NCI-H1092 (cell line): ENCODE measurements at places on chromosomes 5 and 9.

DNA sequence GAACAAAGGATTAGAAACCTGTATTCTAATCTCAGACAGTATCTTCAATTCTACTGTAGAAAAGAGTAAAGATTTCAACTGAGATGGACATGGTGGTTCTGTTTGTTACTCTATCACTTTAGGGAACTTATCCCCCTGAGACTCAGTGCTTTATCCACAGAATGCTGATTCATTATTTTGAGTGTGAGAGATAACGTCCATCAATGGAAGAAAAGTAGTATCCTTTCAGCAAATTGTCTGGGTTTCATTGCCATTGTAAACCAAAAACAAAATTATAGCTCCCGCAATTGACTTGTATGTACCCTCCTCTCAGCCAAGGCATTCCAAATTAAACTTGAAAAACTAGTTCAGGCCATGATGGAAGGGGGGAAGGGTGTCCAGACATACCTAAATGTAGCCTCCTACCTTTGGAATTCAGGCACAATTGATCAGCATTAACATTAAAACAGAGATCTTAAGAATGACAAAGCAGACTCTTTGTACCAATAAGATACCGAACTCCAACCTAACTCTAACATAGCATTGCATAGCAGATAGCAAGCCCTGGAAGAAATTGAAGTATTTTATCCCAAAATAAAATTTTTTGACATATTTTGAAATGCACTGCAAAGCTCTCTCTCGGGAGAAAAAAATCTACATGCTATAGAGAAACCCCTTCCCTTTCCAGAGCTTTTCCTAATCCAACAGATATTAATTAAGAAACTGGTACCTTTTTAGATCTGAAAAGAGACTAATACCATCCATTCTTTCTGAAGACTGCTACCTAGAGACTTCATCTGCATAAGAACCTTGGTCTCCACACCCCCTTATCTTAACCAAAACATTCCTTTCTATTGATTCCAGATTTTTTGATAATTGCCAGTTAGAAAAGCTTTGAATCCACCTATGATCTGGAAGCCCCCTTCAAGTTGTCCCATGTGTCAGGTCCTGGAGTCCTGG is 1055.7 kb downstream of the PTPRD start:
- DNase-seq: no peak

DNA sequence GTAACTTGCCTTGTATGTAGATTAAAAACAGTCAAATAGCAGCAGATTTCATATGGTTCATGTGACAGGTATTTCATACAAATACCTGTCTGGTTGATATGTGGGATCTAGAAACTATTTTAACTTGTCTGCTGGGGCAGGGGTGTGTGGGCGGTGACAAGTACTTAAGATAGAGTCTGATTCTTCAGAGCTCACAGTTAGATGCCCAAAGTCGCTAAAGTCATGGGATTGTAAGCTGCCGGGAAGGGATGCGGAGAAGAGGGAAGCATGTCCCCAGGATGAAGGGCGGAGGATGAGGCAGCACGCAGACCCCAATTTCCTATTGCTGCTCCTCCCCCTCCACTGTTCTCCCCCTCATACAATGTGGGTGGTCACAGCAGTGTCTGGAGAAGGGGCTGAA is 13.3 kb downstream of the ANXA6 start:
- no peak for DNase-seq

- no peak for DNase-seq
Observed at GRCh38 chr5:139407517-139407916, 3.6 kb upstream of the SPATA24 start.

DNA sequence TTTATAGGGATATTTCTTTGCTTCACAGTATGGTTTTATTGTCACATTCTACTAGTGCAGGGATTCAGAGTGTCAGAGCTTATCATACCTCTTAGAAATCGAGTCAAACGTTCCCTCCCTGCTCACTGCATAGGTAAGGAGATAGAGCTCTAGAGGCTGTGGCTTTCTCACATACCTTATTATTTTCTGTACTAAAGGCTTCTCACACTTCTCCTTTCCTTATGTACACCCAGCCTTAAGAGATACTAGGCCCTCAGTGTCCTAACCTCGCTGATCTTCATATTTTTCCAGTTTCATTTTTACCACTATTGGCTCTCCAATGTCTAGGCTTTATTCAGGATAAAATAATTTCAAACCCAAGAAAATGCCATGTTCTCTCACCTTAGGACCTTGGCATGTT is 297.3 kb upstream of the RIOK2 start:
- DNase-seq: no peak

GRCh38 chr5:136079195-136079985 is 50.6 kb downstream of the TGFBI start:
- DNase-seq: no peak

DNA sequence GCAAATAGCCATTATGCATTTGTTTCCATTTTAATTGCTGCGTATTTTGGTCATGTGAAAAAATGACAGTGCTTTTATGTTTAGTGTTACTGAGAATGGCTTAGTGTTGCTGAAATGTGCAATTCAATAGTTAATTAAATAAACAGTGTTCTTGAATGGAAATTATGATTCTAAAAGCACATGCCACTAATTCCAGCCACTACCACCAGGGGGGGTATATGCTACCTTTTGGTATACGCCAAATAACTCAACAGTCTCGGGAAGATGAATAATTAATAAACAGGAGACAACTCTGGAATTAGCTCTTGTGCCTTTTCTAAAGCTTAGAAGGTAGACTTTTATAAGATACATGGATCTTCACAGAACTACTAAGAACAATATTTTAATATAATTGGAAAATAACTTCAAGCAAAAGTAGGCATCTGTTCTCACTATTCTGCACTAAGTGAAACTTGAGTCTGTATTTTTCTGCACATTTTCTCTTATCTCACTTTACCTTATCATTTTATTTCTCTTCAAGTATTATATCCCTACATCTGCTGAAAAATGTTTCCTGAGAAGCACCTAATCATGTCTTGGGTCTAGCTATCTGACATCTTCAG is 83.5 kb upstream of the MINAR2 start:
- no peak for DNase-seq

DNA sequence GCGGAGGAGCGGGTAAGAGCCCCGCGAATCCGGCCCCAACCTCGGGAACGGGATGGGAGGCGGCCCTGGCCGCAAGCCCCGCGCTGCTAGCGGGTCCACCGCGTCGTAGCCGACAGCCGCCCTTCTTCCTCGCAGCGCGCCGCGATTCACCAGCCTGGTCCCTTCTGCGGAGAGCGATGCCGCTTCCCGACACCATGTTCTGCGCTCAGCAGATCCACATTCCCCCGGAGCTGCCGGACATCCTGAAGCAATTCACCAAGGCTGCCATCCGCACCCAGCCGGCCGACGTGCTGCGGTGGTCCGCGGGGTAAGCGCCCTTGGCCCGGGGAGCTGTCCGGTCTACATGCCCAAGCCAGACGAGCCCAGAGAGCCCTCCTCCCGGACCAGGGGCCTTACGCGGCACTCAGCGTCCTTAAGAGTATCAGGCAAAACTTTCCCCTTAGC is 335 bp downstream of the ROPN1L start:
- no peak for DNase-seq

- no peak for DNase-seq
Observed at GRCh38 chr9:124813041-124813440, 36.1 kb downstream of the OLFML2A start.

- no peak for DNase-seq
Observed at GRCh38 chr5:157455057-157455456, 5.0 kb upstream of the NIPAL4 start.

DNA sequence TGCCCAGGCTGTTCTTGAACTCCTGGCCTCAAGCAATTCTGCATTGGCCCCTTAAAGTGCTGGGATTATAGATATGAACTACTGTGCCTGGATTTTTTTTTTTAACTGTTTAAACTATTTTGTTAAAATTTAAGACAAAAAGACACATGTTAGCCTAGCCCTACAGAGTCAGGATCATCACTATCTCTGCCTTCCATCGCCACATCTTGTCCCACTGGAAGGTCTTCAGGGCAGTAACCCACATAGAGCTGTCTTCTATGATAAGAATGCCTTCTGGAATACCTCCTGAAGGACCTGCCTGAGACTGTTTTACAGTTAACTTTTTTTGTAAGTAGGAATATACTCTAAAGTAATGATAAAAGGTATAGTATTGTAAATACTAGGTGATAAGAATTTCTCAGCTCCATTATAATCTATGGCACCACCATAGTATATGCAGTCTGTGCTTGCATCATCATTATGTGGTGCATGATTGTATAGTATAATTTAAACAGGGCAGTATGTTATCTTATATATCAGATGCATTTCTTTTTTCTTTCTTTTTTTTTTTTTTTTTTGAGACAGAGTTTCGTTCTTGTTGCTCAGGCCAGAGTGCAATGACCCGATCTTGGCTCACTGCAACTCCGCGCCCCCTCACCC is 52.7 kb downstream of the DENND4C start:
- DNase-seq: no peak

GRCh38 chr9:14500705-14501104 is 186.8 kb upstream of the NFIB start:
- no peak for DNase-seq

GRCh38 chr9:79408200-79408599 is 163.6 kb upstream of the TLE4 start:
- DNase-seq: no peak

DNA sequence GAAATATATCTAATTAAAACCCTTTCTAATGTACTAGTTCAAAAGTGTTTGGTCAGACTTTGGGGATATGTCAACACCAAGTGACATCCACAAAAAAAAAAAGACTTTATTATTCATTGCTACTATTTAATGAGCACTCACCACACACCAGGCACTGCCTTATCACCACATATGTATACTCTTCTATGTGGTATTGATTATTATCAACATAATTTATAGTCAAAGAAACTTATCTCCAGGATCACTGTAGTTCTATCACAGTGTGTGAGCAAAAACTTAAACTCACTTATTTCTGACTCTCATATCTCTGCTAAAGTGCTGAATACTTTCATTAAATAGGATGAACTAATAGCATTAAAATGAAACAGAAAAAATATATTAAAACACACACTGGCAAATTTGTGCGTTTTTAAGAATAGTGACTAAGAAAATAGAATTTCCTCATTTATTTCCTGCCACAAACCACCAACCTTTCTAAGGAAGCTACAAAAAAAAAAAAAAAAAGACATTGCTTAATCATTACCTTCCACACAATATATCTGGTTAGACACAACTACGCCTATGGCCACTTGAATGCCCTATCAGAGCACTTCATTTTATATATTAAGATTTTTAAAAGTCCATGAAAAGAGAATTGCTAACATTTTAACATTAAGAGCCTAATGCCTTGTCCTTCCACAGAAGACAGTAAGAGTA is 12.8 kb downstream of the SLCO4C1 start:
- no peak for DNase-seq

GRCh38 chr5:79729679-79730078 is 40.0 kb downstream of the CMYA5 start:
- DNase-seq: no peak

- DNase-seq: peak; percentile 76
Observed at GRCh38 chr5:58872670-58873273, 289.9 kb downstream of the RAB3C start.
